ENCODE measurements at places on chromosomes 4 and X.

- DNase-seq = no peak
These were observed 58.2 kb downstream of the BRWD3 start for GRCh38 chrX:80751456-80751855.

DNA sequence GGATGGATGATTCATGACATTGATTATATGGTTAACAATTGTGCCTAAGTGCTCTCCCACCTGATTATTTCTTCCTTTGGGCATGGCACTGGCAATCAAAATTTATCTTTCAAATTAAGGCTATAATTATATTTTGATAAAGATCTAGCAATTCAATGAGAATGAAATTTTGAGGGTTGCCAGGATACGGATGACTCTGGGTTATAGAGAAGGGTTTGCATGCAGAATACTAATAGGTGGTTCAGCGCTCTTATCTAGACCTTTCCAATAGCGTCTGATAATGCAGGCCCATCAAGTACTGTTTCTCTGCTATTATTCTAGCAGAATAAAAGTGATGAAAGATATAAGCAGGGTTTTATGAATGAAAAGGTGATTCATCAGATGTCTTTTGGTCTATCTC, 74.9 kb upstream of the SCML1 start:
- no peak for DNase-seq

GRCh38 chr4:150140774-150141400, 62.6 kb downstream of the DCLK2 start:
- no peak for DNase-seq

DNA sequence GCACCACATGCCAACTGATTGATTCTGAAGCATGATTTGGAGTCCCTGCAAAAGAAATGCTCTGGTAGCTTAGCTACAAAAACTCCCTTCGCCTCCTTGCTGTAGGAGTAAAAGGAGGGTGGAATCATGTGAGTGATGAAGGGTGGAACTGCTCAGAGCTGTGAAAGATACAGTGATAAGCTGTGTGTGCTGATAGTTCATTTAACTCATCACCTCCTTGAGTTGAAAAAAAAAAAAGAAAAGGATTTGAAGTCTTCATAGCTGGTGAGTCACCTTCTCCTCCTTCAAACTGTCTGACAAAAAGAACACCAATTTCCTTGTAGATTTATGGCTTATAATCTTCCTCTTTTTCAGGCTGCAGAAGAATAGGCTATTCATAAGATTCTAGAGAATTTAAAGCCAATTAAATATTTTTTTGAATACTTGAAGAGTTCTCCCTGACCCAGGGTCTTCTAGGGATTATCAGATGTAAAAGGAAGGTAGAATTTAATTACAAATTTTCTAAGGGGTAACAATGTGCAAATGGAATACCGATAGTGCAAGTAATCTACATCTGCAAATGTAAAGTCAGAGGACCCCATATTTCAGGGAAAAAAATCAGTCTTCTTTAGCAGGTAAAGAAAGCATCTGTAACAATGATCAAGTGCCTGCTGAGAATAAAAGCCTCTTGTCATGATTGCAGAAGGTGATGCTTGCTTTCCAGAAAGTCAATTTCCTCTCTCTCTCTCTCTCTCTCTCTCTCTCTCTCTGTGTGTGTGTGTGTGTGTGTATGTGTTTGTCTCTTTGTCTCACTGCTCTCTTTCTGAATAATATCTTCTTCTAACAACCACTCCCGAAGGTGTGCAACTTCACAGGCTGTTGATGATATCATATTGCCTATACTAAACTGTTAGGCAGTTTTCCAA, 208.8 kb upstream of the VEGFC start:
- no peak for DNase-seq

DNA sequence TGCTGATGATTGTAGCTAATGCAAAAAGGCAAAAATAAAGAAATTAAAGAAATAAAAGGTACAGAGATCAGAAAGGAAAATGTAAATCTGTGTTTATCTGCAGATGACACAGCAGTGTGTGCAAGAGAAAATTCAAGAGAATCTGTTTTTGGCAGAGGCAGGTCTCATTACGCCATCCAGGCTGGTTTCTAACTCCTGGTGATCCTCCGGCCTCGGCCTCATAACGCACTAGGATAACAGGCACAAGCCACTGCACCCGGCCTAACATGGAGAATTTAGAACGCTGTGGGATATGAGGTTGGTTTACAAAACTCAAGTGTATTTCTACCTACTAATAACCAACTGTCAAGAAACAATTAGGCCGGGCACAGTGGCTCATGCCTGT, 29.4 kb downstream of the CTBP1 start:
- no peak for DNase-seq

DNA sequence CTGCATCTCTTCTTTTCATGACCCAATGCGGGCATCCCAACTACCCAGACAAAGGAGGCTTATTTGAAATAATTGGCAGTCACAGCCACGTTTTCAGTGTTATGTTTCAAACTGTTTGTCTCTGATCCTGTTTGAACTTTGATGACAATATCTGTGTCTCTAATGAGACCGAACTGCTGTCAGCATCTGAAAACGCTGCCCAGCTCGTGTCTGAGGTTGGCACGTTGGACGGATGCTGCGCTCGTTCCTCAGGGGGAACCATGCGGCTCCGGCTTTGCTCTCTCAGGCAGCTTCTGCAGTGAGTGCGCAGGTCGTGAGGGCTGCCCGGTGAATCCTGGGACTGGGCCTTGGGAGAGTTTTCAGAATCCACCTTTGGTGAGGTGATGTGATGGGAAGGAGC, 58.4 kb upstream of the SORBS2 start:
- DNase-seq = no peak

- no peak for DNase-seq
These were observed 110.2 kb upstream of the WDR1 start for GRCh38 chr4:10226756-10227155.

GRCh38 chr4:147942729-147943128, 210.8 kb downstream of the ARHGAP10 start:
- DNase-seq = no peak

GRCh38 chr4:185379326-185380295, 16.1 kb downstream of the LRP2BP start:
- DNase-seq = no peak

DNA sequence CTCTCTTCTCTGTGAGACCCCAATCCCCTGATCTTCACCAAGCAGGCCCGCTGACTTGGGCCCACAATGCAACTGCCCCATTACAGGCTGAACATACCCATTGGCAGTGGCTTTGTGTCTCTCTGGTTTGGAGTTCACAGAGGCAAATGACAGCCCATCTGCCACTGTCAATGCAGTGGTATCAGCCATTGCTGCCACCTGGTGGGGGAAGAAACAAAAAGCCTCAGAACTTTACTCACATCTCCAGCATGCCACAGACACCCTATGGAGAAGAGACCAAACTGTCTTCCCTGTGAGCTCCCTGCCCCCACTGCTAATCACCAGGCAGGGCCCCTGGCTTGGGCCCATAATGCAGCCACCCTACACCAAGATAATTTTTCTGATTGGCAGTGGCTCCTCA, 729.3 kb upstream of the ACTRT1 start:
- peak; percentile 19 for DNase-seq

DNA sequence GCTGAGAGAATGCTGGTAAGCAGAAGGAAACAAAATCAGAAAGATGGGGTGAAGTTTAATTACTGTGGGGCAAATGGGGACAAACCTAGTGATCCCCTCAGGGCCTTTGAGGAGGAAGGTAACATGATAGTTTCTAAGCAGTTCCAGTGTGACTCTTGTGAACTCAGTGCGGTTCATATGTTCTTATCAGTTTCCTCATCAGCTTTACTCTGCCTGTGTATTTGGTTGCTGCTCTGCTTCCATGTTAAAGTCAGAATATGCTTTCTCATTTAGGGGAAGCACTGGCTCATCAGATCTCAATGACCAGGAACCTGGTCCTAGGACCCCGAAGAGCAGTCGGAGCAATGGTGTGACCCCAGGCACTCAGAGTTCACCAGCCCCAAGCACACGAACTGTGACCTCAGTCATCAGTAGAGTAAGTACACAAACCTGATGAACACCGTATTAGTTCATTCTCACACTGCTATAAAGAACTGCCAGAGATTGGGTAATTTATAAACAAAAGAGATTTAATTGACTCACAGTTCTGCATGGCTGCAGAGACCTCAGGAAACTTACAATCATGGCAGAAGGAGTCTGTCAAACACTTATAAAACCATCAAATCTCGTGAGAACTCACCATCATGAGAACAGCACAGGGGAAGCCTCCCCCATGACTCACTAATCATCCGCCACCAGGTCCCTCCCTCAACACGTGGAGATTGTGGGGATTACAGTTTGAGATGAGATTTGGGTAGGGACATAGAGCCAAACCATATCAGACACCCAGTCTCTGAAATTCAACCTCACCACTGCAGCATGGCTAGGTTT, 83.0 kb downstream of the SYTL5 start:
- no peak for DNase-seq

DNA sequence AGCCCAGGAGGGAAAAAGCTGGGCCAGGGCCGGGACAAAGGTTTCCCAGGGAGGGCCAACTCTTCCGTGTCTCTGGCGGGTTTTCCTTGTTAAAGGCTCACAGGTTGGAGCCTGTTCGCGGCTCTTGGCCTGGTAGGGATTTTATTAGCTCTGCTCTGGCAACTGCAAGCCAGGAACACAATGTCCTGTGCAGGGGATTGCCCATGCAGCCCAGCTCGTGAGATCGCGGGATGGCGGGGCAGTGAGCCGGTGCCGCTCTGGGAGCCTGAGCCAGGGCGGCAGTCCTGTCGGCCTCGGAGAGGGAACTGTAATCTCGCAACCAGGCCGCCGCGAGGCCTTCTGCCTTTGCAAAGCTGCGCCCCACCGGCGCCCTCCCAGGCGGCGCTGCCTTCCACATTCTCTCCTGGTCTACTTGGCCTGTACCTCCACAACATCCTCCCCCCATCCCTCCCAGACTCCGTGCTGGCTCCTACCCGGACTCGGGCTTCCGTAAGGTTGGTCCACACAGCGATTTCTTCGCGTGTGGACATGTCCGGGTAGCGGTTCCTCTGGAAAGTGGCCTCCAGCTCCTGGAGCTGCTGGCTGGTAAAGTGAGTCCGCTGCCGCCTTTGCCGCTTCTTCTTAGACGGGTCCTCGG, 2.1 kb downstream of the PITX2 start:
- no peak for DNase-seq

DNA sequence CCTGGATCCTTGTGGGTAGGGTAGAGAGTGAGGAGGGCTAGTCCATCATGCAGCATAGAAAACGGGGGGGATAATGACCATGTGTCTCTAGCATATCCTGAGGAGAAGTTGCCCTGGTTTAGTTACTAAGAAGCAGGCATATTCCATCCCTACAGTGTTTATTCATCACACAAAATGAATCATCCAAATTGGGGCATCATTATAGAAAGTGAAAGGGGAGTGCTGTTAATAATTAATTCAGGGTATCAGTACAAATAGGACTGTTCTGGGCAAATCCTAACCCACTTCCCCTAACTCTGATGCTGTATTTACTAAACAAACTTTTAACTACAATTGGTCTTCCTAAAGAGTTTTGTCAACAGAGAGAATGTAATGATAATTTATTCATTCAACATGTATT, 281.1 kb upstream of the ARX start:
- no peak for DNase-seq

GRCh38 chr4:71832049-71832448, 48.2 kb upstream of the GC start:
- DNase-seq = no peak

GRCh38 chr4:142933207-142933606, 87.1 kb upstream of the INPP4B start:
- no peak for DNase-seq

- peak; percentile 3 for DNase-seq
These were observed 67.7 kb downstream of the MID1IP1 start for GRCh38 chrX:38868941-38869401.

GRCh38 chr4:183469936-183470335, 25.5 kb downstream of the CDKN2AIP start:
- peak; percentile 3 for DNase-seq

DNA sequence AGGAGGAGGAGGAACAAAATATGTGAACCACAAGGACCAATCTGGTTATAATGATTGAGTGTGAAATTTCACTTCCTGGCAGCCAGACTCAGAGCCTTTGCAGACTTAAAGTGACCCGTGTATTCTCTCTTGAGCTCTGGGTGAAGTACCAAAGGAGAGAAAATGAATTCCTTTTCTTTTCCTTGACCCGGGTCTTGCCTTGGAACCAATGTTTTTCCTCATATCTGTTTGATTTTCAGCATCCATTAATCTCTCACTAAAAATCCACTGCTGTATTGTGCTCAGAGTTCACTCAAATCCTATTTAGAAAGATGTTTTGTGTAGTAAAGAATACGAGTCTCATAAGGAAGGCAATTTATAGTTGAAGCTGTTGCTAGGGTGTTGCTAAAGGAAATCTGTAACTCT, 78.3 kb upstream of the C1QTNF7 start:
- DNase-seq = no peak

DNA sequence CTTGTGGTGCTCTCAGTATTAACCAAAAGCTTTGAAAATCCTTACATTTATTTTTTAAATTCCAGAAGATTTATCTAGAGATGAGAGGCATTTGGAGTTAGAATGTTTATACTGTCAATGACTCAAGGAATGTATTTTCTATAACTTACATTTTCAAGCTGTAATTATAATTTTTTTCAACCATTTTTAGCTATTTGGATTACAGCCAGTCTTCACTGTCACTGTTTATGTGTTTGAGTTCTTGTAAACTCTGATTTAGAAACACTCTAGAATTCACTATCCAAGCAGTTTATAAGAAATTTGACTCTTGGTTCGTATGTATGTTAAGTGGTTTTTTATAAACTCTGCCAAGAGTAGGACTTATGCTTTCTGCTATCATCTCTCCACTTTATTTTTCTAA, 36.7 kb upstream of the GUCY1A1 start:
- no peak for DNase-seq

- DNase-seq = no peak
These were observed 27.9 kb upstream of the TNIP3 start for GRCh38 chr4:121192013-121192412.

DNA sequence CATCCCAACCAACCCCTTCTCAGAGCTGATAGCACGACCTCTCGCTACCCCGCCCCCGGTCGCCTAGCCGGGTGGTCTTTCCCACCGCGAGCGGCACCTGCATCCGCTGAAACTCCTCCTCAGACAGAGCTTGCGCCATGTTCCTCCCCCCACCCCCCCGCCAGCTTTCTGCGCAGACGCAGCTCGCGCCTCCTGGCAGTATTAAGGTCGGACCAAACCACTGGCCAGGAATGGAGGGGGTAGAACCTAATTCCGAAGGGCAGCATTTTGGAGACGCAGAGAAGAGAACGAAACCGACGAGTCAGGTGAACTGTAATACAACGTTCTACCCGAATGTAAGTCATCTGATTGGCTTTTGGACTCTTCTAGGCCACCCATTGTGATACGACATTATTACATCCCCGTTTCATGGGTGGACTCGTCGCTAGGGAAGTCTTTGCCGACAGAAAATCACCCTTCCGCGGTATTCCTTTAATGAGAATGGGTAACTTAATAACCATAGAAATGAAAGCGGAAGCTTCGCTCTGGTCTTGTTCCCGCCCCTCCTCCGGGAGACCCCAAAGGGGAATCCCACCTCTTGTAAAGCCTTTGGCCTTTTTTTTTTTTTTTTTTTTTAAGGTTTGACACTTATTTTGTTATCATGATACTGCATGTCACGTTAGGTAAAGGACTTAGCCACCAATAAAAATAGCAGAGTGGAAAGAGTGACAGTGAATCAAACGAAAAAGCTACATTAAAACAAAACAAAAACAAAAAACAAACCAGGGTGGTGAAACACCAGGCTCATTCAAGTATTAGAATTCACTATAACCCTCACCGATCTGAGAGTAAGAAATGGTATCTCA, at the start of gene GRIPAP1:
Gene GRIPAP1, minus strand, starts transcription at position 174 of the 845 bp plus-strand sequence. Its CDS starts 35 bp downstream, at position 139.
- peak; percentile 69 for DNase-seq

All from Calu3 (cell line).